ENCODE measurements at places on chromosomes 2 and 18.

- DNase-seq = no peak
Observed at GRCh38 chr2:219174146-219174545, 2.6 kb downstream of the CNPPD1 start.

GRCh38 chr18:24369426-24369825 lies 28.2 kb downstream of the OSBPL1A start:
- no peak for DNase-seq

DNA sequence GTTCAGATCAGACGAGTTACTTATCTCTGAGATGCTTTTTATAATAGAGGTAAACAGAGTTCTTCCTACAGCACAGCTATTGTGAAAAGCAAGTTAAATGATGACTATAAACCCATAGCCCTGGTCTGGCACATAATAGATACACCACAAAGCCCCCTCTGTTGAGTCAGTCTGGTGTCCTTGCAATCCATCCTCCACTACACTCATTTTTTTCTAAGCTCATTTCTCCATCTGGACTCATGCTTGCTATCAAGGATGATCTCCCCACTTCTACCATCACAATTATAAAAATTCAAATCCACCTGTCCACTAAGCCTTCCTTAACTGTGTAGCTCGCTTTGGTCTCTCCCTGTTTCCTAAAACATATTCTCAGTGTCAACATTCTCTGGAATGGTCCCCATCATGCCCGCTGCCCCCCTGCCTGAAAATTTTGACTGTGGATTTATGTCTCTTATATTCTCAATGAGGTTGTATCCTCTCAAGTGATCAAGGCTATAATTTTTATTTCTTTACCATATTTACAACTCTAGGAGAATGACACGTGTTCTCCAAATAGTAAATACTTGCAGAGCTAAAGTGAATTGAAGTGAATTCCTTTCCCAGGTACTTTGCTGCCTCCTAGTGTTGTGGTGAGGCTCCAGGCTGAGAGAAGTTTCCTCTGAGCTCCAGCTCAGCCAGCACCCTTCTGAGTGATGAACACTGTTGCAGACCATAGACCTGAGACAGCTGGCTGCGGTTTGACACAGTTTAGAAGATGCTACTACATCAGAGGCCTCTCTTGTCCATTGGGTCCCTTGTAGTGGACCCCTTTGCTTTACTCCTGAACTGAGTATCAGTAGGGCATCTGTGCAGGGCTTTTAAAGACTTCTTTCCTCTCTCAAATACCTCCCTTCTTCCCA lies 108.7 kb downstream of the DPP10 start:
- no peak for DNase-seq

GRCh38 chr2:202109737-202110184 lies 36.7 kb downstream of the KIAA2012 start:
- DNase-seq = no peak

DNA sequence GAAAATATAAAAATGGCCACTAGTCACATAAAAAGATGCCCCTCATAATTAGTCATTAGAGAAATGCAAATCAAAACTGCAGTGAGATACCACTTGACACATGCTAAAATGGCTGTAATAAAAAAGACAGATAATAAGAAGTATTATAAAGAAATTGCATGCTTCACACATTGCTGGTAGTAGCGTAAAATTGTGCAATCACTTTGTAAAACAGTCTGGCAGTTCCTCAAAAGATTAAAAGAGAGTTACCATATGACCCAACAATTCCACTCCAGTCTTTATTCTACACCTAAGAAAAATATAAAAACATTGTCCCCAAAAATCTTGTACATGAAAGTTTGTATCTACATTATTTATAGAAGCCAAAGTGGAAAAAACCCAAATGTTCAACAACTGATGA lies 170.6 kb upstream of the FIGN start:
- DNase-seq = no peak

- DNase-seq = no peak
Observed at GRCh38 chr2:109613081-109613921, 465 bp downstream of the SEPTIN10 start.

GRCh38 chr18:23933407-23933806 lies 81.1 kb upstream of the TTC39C start:
- no peak for DNase-seq

GRCh38 chr2:143916781-143917180 lies 603.1 kb downstream of the ZEB2 start:
- DNase-seq = no peak

DNA sequence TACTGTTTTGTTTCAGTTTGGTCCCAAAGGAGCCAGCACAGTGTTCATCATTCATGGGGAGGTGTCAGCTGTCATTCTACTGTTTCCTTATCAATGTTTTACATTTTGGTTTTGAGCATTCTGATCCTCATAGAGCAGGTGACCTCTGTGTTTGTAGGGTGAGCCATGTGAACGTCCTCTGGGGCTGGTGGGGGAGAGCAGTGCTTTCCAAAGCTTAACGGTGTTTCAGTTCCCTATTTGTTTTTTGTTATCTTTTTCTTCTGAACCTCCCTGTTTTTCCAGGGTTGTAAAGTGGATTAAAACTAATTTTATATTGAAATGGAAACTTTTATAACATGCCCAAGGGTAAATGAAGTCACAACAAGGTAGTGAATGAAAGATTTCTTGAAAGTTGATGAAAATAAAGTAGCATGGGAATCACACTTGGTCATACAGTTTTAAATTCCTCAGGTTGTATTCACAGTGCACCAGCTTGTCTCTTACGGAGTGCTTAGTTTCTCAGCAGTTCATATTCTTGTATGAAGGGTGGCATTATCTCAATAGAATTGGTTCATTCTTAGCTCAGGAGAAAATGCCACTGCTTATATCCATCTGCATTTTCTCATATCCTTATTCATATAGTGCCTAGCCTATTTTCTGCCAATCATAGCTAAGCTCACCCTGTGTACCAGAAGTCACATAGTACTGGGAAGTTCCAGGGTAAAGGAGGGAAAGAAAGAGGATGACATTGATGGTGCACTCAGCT lies 54.5 kb downstream of the MAP4K4 start:
- DNase-seq = no peak

DNA sequence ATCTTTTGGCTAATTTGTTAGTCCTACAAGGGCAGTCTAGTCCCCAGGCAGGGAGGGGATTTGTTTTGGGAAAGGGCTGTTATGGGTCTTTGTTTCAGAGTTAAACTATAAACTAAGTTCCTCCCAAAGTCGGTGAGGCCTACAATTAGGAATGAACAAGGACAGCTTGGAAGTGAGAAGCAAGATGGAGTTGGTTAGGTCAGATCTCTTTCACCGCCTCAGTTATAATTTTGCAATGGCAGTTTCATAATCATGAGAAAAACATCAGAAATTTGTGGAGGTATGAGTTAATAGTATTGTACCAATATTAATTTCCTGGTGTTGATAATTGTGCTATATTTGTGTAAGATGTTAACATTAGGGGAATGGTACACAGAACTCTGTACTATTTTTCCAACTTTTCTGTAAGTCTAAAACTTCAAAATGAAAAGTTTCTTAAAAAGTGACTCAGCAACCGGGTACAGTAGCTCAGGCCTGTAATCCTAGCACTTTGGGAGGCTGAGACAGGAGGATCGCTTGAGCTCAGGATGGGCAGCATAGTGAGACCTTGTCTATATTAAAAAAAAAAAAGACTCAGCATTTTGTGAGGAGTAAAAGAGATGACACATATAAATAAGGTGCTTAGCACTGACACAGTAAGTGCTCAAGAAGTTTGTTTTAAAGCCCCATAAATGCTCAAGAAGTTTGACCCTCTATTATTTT lies 40.8 kb downstream of the TMEM17 start:
- no peak for DNase-seq

GRCh38 chr2:150585221-150585971 lies 97.9 kb upstream of the RND3 start:
- DNase-seq = no peak

- DNase-seq = no peak
Observed at GRCh38 chr2:68193144-68193543, 35.5 kb downstream of the PNO1 start.

- DNase-seq = peak; percentile 24
Observed at GRCh38 chr18:61551586-61551985, 218.4 kb downstream of the CDH20 start.

GRCh38 chr18:47168913-47169312 lies 7.3 kb downstream of the IER3IP1 start:
- DNase-seq = no peak

DNA sequence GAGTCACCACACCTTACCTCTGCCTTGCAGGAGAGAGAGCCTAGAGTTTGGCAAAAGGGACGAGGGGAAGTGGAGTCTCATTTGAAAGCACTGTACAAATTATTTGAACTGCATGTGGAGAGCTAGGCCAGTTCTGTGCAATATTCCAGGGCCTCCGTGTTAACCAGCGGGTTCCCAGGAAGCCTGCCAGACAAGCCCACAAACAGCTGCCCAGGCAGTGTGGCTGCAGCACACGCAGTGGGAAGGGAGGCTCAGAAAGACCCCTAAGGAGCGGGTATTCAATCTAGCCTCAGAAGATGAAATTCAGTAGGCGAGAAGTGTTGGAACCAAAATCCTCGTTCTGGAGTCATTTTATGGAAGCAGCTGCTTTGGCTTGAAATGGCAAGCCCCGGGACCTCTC lies 30.7 kb downstream of the CNGA3 start:
- no peak for DNase-seq

- DNase-seq = no peak
Observed at GRCh38 chr2:21358976-21359375, 235.2 kb downstream of the TDRD15 start.

- DNase-seq = no peak
Observed at GRCh38 chr2:236511266-236511665, 58.4 kb upstream of the ACKR3 start.

DNA sequence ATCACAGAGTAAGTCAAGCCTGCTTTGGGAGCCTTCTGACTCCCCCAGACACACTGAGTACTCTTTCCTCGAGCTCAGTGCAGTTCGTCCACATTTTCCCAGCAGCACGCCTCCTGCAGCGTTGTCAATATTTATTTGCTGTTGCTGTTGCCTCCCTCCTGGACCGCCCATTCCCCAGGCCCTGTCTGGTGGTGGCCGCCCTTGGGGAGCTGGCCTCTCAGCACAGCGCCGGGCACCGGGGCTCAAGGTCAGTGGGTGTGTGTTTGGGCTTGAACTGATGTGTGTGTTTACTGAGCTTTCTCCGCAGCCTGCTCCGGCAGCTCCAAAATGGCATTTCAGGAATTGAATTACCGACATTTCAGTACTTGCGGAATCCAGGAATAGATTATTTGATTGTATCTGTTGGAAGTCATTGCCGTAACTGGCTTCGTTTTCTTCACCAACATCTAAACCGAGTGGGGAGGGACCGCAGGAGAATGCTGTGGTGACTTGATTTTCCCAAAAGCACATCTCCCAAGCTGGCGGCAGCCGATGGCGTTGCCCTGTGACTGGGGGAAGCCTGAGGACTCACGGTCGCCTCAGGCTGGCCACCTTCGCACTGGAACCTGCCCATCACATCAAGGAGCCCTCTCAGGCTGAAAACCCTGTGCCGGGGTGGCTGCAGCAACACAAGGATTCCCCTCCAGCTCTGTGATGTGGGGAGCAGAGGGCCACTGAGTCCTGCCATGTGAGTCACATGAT lies 66.0 kb downstream of the HPCAL1 start:
- no peak for DNase-seq

DNA sequence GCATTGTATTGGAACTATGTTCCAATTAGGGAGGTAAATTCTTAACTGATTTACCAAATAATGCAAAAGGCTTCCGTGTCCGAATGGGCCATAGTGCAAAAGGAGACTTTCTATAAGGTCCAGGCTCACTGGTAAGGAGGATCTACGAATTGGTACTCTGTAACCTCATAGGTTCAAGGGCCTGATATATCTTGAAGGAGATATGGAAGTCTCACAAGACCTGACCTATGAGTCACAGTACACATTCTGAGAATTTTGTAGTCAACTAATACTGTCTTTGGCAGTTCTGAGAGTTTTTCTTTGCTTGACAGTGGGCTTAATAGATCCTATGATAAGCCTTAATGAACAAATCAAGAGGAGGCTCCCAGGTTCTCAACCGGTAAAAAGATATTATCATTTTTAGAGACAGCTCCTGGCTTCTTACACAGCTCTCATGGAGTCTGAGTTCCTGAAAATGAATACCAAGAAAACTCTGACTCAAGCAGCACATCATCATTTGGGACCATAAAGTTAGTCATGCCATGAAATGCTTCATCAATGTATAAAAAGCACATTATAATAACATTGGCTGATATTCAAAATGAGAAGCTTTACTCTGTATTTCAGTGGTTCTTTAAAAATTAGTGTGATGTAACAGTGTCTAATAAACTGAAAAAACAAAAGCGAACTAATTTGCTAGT lies 1275.2 kb upstream of the CRIM1 start:
- DNase-seq = no peak
